Activated CD4-positive, alpha-beta T cell treated with anti-CD3 and anti-CD28 coated beads for 1 hour (primary cell): ENCODE measurements at places on chromosomes 3 and 15.

GRCh38 chr15:46280762-46281542, 646.1 kb downstream of the SQOR start:
- no peak for DNase-seq

- DNase-seq: peak; percentile 26
Observed at GRCh38 chr15:91049378-91050127, 27.2 kb upstream of the VPS33B start.

DNA sequence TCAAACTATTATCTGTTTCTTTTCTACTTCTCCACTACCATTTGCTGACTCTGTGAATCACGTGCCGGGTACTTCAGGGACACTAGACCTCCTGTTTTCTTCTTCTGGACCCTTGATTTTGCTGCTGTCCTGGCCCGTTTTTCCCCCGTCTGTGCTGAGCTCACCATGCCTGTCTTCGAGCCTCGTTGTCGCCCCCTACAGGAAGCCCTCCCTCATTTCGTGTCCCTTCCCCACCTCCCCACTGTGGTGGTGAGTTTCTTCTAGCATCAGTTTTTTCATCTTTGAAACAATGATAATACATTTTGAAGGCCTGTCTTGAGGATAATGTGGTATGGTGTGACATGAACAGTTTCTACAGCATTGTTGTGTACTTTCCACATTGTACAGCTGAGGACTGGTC, 12.8 kb downstream of the GABRG3 start:
- DNase-seq: no peak

DNA sequence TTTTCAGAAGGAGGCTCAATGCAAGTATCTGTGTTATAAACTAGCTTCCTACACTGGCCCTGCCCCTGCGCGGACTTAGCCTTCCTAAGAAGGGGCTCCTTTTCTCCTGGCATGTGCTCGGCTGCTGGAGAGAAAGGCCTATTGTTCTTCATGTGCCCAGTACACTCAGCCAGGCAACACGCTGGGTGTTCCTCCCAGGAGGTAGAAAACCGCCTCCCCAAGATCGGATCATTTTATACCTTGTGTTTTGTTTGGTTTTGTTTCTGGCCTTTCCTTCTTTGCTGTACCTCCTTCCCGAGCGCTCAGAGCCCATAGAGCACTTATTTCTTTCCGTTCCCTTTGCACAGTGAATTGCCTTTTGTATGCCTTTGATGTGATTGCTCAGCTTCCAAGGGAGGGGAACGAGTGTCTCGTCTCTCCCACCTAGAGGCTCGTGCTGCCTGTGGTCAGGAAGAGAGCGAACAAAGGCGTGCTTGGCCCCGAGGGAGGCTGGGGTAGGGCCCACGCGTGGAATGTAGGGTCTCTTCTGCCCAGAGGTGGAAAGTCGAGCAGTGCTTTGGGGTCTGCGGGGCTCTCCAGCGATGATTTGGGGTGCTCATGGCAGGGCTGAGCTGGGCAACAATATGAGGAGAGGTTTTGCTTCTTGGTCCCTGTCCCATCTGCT, 30.0 kb downstream of the CCNL1 start:
- DNase-seq: no peak

- no peak for DNase-seq
Observed at GRCh38 chr15:65816441-65816840, 24.3 kb upstream of the DENND4A start.

DNA sequence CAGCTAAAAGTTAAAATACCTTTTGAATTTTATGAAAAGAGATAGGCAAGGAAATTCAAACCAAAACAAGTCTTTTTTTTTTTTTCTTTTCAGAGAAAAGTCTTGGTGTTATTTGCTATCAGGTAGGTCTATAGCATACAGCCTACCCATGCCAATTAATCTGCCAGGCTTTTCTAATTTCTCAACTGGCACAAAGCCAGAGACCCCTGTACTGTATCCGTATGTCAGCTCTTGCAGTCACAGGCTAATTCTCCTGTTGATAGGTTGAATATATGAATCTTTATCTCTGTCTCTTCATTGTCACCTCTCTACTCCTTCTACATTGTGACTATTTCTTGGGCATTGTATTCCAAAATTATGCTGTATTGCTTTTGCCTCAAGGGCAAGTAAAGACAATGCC, 133.4 kb downstream of the IL5RA start:
- DNase-seq: no peak

GRCh38 chr3:158108445-158108985, 1.4 kb upstream of the RSRC1 start:
- no peak for DNase-seq

GRCh38 chr3:4812591-4812990, 166.6 kb upstream of the BHLHE40 start:
- DNase-seq: no peak

DNA sequence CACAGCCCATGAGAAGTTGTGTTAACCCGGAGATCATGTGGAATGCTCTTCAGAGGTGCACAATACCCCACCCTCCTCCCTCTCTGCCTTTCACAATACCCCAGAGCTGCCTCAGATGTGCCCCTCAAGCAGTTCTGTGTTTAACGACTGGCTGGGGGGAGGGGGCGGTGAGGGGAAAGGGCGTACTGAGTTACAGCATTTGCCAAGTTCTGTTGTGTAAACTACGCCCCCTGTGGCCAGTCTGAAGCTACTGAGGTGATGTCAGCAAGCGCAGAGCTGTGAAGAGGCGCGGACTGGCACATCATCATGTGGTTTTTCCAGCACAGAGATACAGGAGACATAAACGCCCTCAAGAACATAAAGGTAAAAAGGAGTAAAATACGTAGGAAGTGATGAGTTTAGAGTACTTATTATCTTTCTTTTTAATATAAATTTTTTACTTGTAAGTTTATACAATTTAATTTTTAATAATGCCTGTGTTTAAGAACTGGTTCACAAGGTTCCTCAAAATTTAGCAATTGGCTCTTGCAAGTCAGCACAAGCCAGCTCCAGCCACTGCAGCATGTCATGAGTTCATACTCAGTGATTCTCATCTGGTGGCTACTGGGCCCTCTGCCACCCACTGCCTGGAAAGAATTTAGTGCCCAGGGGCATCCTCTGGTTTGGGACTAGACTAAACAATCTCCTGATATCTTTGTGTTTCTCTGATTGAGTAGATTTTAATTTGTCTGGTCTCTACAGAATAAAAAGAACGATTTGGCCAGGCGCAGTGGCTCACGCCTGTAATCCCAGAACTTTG, 1.7 kb downstream of the EPB42 start:
- DNase-seq: no peak

GRCh38 chr3:42264399-42265058, 1.5 kb downstream of the CCK start:
- no peak for DNase-seq

DNA sequence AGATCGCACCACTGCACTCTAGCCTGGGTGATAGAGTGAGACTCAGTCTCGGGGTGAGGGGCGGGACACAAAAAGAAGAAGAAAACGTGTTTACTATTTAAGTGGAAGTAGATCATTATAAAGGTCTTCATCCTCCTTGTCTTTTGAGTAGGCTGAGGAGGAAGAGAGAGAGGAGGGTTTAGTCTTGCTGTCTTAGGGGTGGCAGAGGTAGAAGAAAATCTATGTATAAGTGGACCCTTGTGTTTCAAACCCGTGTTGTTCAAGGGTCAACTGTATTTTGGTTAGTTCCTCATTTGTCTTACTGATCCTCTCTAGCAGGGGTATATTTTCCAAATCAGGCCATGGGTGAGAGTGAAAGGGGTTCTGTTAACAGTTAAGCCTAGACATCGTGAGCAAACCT, 40.1 kb downstream of the TRIM71 start:
- DNase-seq: no peak

DNA sequence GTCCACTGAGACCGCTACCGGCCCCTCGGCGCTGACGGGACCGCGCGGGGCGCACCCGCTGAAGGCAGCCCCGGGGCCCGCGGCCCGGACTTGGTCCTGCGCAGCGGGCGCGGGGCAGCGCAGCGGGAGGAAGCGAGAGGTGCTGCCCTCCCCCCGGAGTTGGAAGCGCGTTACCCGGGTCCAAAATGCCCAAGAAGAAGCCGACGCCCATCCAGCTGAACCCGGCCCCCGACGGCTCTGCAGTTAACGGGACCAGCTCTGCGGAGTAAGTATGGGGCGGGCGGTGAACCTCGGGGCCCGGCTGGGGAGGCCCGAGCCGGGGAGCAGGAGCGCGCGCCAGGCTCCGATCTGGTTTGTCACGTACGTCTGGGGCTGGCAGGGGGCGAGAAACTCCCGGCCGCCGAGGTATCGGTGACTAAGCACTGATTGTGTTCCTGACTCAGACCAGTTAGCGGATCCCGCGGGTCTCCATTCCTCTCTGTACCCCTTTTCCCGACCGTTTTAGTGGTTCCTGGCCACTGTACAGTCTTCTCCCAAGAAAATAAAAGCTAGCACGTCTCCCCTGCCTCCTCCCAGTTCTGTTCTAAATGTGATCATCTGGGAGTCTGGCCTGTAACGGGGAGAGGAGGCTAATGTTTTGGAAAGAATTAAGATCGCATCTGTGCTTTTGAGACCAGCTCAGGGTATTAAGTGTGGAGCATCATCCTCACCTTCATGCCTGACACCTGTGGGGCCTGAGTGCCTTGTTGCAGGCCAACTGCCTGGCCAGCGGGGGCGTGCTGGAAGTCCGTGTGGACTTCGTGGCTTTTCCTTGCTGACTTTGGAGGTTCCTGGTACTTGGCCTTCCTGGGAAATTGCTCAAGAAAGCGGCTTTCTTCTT, 691 bp downstream of the MAP2K1 start:
- DNase-seq: peak; percentile 72

DNA sequence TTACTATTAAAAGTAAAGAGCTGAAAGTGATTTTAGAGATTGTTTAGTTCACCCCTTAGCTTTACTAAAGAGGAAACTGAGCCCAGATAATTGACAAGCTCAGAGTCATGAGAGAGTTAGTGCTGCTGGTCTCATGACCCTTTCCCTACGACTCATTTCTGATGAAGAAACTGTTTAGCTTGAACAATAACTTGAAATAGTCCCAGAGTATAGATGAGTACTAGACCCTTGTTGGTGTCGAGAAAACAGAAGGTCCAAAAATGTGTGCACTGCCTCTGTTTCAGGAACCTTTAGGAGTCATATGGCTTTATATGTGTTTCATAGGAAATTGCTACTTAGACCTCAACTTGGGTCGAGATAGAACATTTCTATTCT, 58.2 kb downstream of the IL16 start:
- DNase-seq: no peak

- no peak for DNase-seq
Observed at GRCh38 chr3:14227856-14228255, 49.2 kb downstream of the LSM3 start.

DNA sequence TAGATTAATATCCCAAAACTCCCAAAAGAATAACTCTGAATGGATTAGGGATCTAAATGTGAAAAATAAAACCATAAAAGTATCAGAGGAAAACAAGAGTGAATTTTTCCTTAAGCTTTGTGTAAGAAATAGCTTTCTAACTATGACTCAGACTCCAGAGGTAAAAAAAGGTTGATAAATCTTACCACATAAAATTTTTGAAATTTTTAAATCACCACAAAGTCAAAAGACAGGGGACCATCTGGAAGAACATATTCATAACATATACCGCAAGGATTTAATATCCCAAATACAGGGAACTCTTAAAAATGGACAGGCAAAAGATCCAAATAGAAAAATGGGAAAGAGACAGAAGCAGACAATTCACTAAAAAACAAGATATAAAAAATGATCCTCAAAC, 145.0 kb downstream of the ARNT2 start:
- no peak for DNase-seq

- no peak for DNase-seq
Observed at GRCh38 chr3:80890571-80890970, 870.9 kb downstream of the GBE1 start.

DNA sequence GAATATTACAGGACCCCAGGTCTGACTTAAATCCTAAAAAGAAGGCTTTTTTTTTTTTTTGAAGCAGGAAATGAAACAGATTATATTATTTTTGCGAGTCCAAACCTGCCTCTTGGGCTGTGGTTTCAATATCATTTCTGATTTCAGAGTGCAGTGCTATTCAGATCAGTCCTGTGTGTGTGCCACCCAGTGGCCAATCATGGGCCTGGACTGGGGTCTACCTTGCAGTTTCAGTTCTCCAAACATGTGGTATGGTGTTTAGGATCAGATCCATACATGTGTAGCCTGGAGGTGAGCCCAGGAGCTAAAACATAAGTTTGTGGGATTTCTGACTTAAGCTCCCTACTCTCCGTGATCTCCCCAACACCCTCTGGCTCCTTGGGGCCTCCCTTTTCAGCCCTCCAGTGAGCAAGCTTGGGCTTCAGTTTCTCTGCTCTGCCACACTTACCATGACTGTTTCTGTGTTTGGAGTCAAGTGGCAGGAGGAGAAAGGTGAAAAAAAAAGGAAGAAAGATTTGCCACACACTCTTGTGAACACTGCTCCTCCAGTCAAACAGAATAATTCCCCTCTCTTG, 12.1 kb upstream of the THSD4 start:
- DNase-seq: no peak

GRCh38 chr3:183875411-183875810, 9.3 kb downstream of the PARL start:
- no peak for DNase-seq

GRCh38 chr3:10522646-10523303, 17.4 kb upstream of the ATP2B2 start:
- DNase-seq: peak; percentile 7

GRCh38 chr3:8548502-8549275, 47.1 kb downstream of the LMCD1 start:
- DNase-seq: no peak
